C1 segment of cervical spinal cord (tissue), 14 donors: ENCODE measurements at places on chromosomes 2 and 18.
A peak's percentile ranks its signal among the peaks of the same experiment; 100 is the strongest.

- DNase-seq: no peak
Observed at GRCh38 chr2:104888489-104889258, 34.8 kb downstream of the POU3F3 start.

- DNase-seq: no peak
Observed at GRCh38 chr2:71893646-71894045, 254.0 kb downstream of the CYP26B1 start.

DNA sequence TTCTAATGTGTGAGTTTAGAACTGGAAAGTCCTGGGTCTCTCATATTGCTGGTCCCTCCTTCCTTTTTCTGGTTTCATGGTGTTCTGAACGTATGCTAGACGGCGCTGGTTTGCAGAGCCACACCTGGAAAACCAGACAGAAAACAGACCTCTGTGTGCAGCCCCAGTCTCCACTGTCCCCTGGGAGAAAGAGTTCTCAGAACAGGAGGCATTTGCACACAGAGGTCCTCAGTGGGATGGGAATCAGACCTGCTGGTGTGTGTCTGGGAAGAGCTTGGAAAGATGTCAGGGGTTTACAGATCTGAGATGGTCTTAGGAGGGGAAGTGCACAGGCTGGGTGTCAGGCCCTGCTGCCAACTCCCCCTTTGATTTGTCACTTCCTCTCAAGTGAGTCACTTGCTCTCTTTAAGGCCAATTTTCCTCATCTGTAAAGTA lies 14.9 kb upstream of the MBP start:
- DNase-seq: no peak

DNA sequence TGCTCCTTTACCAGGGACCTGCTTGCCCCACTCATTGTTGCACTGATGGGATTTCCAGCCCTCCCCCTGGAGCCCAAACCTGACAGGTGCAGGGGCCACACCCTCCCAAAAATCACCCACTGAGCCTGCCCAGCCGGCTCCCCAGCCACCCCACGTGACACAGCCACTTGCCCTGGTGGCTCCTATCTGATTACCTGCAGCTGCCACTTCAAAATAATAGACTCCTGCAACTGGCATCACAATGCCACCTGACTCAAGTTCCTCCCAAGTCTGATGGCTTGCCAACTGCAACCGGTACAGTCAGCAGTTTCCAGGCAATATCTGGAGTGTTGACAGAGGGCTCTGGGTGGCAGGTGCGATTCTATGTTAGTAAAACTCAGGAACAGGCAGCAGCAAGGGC lies 66.2 kb downstream of the CRACDL start:
- no peak for DNase-seq

GRCh38 chr2:42964439-42965083 lies 172.2 kb upstream of the HAAO start:
- peak; percentile 63 for DNase-seq

GRCh38 chr18:34806527-34806926 lies 96.4 kb downstream of the DTNA start:
- DNase-seq: no peak
